ENCODE measurements at places on chromosomes 6 and 20. TPM values are rescaled to one million over a fixed set of nuclear protein-coding genes. Genes with fewer than 3 reads are reported as not detected.
A peak's percentile ranks its signal among the peaks of the same experiment; 100 is the strongest.

GRCh38 chr6:148157841-148158240 is 184.8 kb upstream of the SASH1 start:
- DNase-seq = no peak

DNA sequence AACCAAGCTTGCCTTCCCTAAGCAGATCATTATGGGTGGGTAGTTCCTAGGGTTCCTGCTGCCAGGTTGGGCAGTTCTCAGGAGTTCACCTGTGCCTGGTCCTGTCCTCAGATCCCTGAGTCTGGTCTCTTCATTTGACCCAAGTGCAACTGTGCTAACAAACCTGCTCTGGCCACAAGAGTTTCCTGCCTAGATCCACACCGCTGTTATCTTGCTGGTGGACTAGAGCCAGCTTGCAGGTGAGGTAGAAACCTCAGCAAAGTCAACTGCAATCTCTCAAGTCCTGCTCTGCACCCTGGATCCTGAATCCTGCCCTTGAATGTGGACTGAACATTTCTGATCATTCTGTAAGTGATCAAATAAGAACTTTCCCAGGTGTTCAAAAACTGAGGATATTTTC is 191.8 kb upstream of the LRFN2 start:
- no peak for DNase-seq

The SPATA25 gene
- not detected for total RNA-seq

- no peak for DNase-seq
Observed at GRCh38 chr6:2712102-2712501, 38.6 kb downstream of the MYLK4 start.

DNA sequence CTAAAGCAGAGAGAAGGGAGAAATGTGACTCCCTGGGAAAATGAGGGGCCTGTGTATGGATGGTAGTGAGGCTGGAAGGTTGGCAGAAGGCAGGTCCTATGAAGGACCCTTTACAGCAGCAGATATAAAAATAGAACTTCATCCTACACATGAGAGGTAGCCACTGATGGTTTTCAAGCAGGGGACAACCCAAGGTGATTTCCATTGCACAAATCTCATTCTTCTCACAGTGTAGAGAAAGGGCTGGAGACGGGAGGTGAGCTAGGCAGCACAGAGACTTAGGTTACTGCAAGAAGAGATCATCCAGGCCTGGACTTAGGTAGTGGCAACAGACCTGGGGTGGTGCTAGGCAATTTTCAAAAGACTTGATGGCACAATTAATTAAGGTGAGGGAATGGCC is 30.7 kb downstream of the TRAM2 start:
- no peak for DNase-seq

The MCM8 gene
- total RNA-seq = 6.4 TPM

The BNIP5 gene
- not detected for total RNA-seq

DNA sequence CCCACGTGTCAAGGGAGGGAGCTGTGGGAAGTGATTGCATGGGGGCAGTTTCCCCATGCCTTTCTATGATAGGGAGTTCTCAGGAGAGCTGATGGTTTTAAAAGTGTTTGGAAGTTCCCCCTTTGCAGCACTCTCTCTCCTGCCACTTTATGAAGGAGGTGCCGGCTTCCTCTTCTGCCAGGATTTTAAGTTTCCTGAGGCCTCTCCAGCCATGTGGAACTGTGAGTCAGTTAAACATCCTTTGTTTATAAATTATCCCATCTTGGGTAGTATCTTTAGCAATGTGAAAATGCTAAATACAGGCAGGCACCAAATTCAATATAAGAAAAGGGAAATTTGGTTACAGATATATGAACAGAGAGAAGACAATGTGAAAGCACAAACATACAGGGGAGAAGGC is 96.4 kb upstream of the EPHA7 start:
- DNase-seq = no peak

GRCh38 chr20:59346061-59346460 is 45.6 kb downstream of the EDN3 start:
- no peak for DNase-seq

DNA sequence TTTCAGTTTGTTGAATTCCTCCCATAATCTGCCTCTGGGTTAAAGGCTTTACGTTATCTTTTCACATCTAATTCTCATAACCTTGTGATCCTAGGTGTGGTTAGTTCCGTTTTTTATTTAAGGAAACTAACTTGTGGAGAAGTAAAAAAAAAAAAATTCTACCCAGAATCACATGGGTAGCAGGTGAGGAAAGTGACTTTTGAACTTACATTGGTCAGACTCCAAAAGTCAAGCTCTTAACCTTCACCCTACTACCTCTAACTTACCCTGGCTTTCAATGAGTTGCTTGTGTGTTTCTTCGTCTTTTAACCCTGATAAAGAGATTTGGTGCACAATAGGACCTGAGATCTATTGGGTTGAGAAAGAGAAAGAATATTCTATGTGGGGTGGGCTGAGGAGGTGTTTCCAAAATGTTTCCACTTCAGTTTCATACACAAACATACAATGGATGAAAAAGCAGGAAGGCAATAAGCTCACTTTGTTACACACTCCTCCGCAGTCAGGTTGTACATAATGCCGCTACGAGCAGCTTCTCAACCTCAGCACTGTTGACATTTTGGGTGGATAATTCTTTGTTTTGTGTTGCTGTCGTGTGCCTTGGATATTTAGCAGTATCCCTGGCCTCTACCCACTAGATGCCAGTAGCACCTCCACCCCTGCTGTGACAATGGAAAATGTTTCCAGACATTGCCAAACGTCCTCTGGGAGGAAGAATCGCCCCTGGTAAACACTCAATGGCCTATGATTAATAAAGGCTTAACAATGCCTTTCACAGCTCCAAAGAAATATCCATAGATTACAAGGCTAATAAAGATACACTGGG is 193.0 kb upstream of the ZNF217 start:
- peak; percentile 13 for DNase-seq

DNA sequence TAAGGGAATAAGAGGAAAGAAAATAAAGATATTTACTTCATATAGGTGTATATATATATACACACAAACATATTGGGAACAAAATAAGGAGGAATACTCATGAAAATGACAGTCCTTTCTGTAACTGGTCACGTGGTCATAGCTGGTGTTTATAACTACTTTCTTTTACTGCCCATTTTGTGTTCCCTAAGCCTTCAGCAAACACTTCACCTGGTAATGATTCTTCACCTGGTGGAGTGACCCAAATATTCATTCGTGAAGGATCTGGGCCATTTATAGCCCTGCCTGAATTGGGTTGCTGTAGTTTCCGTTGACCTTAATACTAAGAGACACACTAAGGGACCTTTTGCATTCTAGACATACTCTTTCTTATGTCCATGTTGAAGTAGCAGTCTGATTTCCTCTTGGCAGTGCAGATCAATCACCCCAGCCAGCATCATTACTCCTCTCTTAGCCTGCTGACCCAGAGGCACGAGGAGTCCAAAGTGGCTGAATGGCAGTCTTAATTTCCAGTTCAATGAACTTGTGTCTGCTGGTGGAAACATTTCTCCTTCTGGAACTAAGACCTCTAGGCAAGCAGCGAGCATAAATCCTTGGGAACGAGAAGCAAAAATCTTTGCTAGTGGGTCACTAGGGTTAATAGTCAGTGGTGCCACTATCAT is 39.9 kb upstream of the IYD start:
- DNase-seq = no peak

DNA sequence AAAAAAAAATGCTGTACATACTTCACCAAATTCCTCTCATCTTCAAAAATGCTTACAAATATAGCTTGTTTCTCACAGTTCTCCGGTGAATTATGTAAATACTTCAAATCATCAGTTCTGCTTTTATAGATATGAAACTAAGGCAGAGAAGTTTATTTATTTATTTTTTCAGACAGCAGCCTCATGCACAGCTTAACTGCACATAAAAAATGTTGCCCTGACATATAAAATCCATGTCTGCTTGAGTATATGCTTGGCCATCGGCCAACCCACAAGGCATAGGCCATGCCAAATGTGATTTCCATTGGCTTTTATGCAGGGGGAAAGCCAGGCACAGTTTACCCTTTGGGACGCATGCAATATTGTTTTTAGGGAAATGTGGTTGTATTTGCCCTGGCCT is 57.3 kb upstream of the PHACTR2 start:
- peak; percentile 34 for DNase-seq

- no peak for DNase-seq
Observed at GRCh38 chr20:9744551-9744950, 94.3 kb downstream of the PAK5 start.

- DNase-seq = peak; percentile 79
Observed at GRCh38 chr20:61120595-61121515, 131.2 kb upstream of the CDH4 start.

The LY6G6D gene
- total RNA-seq = not detected

DNA sequence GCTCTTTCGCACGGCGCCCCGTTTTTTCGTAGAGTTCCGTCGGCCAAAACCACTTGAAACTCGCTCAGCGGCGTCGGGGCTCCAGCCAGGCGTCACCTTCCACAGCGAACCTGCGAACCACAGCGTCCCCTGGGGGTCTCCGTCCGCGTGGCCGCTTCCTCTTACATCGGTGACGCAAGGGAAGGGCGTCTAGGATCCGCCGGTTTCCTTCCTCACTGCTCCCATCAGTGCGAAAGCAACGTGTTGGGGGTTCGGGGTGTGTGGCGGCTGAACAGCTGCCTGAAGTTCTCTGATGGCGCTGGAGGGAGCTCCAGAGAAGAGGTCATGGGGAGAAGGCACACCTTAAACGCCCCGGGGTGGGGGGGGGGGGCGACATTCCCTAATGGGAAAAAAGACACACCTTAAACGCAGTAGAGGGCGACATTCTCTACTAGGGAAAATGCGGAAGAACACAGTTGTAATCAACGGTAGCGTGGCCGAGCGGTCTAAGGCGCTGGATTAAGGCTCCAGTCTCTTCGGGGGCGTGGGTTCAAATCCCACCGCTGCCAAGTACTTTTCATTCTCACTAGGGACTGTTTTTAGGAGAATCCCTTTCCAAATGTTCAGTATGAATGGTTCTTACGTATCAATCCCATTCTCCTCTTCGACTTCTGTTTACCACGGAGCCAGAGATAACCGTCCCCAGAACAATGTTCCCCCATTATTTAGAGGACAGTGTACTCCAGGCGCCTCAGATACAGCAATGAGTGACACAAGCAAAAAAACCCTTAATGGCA is 16.4 kb downstream of the ZNF311 start:
- DNase-seq = no peak

The MEP1A gene
- total RNA-seq = not detected

DNA sequence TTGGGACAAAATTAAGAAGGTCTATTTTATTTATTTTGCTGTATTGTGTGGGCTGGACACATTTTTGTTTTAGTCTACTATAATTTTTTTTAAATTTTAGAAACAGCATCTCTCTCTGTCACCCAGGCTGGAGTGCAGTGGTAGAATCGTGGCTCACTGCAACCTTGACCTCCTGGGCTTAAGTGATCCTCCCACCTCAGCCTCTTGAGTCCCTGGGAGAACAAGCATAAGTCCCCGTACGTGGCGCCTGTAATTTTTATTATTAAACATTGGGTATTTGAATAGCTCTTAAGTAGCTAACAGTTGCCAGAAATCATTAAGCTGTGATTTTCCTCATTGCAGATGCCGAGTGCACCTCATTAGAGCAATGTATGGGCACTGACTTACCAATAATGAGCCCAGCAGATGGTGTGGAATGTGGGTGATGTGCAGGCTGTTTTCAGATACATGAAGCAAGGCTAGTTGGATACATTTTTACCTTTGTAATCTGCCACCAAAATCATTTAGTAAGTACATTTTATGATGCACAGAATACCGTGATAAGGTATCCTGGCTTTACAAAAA is 10.3 kb upstream of the MAS1 start:
- DNase-seq = no peak
